AML-193 (cell line): ENCODE measurements at places on chromosomes 1 and 21.

DNA sequence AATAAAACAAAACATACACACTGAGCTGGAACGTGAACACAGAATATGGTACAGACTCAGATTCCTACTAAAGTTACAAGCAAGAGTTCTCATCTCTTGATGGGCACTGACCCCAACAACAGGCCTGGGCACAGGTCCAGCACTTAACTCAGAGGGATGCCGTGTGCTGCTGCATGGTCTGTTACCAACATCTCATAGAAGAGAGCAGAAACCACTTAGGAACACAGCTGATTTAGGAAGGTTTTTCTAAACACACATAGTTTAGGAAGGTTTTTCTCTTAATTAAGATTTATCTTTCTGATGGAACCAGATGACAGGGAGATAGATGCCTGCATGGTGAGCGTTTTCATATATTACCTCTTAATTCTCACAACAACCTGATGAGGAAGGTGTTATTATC, 1.5 kb downstream of the GCLM start:
- DNase-seq, result no peak

DNA sequence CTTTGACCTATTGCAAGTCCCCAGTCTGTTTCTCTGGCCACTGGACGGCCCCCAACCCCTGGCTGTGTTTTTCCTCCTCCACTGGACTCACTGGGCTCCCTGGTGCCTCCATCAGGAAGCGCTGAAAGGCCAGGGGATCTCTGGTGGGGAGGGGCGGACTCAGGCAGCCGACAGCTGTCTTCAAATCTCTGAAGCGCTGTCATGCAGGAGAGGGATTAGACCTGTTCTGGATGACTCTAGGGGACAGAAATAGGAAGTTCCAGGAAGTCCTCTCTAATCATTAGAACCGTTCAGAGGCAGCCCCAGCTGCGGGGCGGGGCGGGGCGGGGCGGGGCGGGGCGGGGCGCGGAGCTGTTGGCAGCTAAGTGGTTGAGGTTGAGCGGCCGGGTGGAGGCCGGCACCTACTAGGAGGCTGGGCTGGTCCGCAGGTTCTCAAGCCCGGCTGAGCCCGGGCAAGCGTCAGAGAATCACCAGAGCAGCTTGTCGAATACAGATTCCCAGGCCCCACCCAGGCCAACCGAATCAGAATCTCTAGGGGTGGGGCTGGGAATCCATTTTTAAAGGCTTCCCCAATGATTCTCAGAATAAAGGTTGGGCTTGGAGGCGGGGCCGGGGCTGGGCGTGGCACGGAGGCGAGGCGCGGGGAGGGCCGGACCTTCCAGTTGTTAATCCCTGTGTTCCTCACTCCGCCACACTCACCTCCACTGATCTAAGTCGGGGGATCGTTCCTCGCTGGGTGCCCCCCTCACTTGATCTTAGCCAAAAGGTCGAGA, 11.4 kb upstream of the PHLDA3 start:
- DNase-seq, result peak; percentile 45

DNA sequence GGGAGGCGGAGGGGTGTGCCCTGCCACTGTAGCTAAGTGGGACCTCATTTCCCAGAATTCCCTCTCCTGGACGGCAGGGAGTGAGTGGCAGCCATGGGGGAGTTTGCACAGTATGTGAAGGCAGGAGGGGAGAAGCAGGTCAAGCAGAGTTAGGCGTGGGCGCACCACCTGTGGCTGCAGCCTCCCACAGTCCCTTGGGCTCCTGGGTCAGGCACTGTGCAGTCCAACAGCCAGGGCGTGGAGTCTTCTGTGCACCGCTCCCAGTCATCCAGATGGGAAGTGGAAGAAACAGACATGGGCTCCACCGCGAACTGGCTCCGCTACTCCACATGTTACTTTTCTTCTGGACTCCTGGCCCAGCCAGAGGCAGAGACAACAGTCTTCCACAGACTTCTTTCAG, 85.4 kb upstream of the TIAM1 start:
- no peak for DNase-seq

DNA sequence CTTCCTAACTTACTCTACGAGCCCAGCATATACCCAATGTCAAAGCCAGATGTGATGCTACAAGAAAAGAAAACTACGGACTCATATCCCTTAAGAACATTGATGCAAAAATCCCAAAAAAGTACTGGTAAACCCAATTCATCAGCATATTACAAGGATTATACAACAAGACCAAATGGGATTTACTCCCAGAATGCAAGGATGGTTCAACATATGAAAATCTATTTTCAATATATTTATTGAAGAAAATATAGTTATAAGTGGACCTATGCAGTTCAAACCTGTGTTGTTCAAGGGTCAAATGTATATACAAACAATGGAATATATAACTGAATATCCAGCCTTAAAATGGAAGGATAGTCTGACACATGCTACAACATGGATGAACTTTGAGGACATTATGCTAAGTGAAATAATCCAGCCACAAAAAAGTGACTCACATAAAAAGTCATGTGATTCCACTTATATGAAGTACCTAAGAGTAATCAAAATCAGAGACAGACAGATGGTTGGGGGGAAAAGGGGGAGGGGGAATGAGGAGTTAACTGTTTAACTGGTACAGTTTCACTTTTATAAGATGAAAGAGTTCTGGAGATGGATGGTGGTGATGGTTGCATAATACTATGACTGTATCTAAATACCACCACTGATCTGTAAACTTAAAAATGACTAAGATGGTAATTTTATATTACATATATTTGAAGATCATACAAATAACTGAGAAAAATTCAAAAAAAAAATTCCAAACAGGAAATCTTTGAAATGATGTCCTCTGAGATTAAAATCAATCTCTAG, 3.7 kb upstream of the KLF18 start:
- DNase-seq, result no peak

DNA sequence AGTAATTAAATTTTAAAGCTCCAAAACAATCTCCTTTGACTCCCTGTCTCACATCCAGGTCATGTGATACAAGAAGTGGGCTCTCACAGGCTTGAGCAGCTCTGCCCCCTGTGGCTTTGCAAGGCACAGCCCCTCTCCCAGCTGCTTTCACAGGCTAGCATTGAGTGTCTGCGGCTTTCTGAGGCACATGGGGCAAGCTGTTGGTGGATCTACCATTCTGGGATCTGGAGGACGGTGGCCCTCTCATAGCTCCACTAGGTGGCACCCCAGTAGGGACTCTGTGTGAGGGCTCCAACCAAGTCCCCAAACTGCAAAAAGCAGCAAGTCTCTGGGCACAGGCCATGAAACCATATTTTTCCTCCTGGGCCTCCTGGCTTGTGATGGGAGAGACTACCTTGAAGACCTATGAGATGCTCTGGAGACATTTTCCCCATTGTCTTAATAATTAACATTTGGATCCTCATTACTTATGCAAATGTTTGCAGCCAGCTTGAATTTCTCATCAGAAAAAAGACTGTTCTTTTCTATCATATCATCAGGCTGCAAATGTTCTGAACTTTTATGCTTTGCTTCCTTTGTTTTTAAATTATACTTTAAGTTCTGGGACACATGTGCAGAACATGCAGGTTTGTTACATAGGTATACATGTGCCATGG, 554.1 kb upstream of the OLFM3 start:
- peak; percentile 9 for DNase-seq

DNA sequence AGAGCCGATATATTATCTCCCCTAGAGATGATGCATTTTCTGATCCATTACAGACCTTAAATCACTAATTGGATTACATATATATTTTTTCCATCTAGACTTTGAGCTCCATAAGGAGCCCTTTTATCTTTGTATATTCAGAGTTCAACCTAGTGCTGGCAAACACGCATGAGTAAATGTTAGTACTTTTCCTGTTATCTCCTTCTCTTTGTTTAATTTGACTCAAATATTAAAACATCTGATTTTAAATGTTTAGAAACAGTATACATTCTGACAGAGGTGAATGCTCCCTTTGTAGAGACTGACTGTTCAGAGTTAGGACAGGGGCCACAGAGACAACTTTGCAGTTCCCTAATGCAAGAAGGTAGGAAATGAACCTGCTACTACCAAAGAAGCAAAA, 37.1 kb downstream of the EIF2B3 start:
- no peak for DNase-seq

DNA sequence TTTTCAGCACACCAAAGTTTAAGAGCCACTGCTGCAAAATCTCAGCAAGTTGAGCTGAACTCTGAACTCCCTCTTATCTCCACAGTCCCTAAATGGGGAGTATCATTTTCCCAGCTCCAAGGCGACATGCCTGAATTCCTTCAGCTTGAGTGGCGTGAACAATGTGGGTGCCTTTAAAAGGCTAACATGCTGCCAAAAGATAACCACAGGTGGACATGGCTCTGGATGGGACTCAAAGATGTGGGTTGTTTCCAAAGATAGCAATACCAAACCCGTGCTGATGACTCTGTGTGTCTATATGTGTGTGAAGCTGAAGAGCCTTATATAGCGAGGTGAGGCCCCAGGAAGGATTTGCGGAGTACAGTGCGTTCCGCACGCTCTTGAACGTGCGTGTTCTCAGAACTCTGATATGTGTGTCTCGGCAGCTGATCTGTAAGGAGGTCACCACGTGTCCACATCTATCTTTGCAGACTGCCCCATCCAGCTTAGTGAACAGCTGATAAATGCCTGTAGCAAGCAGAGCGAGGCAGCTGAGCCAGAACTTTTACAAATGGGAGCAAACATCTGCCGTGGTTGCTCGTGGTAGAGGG, 189.2 kb downstream of the DYRK1A start:
- DNase-seq, result no peak

DNA sequence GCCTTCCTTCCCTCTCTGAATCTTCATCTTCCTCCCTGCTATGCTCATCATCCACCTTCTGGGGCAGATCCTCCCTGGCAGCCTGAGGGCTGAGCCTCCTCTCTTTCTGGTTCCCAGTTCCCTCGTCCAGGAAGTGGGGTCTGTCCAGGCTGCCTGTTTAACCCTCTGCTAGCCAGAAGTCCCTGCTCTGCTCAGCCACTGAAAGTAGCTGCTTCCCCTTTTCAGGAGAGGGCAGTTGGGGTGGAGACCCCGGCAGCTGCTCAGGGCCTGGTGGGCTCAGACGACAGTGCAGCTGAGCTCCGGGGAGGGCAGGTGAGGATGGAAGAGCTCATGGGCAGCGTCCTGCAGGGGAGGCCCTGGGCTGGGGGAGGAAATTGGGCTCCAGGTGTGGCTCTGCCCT, 43.1 kb upstream of the ETV3 start:
- no peak for DNase-seq

- peak; percentile 44 for DNase-seq
Observed at GRCh38 chr1:186442651-186443375, 18.1 kb downstream of the PDC start.

- no peak for DNase-seq
Observed at GRCh38 chr1:174497478-174497877, 49.7 kb downstream of the GPR52 start.

DNA sequence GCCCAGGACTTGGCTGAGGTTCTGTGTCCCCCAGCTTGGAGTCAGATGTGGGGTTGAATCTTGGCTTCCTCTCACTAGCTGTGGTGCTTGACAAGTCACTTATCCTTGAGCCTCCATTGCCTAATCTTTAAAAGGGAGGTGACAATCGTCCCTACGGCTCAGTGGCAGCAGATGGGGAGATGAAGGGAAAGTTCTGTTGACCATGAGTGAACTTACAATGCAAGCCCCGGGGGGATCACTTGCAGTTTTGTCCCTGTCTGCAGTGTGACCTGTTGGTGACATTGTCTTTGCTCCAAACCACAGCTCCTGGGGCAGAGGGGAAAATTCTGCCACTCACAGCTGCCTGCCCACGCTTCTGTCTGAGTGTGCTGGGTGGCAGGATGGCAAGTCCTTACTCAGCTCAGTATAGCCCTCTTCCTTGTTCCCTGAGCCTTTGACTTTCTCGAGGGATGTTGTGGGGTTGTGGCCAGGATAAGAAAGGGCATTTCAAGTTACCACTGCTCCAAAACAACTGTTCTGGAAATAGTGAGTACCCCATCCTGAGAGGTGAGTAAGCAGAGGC, 1.7 kb downstream of the PCSK9 start:
- no peak for DNase-seq

DNA sequence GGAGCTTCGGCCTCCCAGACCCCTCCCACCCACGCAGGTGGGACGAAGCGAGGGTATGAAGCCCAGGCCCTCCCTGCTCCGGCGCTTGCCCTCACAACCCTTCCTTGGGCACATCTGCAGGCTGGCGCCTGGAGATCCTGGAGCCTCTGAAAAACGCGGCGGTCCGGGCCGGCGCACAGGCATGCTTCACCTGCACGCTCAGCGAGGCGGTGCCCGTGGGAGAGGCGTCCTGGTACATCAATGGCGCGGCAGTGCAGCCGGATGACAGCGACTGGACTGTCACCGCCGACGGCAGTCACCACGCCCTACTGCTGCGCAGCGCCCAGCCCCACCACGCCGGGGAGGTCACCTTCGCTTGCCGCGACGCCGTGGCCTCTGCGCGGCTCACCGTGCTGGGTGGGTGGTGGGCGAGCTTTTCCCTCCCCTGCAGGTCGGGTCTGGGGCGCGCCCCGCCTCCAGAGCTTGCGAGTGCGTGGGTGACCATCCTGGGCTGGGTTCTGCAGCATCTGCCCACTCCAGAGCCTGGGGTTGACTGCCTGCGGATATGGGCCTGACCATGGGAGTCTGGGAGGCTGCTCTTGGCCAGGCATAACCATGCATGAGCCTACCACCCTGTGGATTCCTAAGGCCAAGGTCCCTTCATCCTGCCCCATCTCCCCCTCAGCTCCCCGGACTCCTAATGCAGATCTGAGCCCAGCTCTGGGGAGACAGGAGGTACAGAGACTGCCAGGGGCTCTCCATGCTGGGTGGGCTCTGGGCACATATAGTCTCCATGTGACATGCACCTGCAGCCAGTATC, 89.8 kb downstream of the TRIM11 start:
- DNase-seq, result no peak

- DNase-seq, result no peak
Observed at GRCh38 chr21:27035791-27036190, 68.9 kb upstream of the ADAMTS5 start.

GRCh38 chr1:231463541-231463940, 41.5 kb upstream of the EGLN1 start:
- DNase-seq, result no peak

GRCh38 chr1:13929313-13929712, 229.3 kb downstream of the PRDM2 start:
- DNase-seq, result no peak

DNA sequence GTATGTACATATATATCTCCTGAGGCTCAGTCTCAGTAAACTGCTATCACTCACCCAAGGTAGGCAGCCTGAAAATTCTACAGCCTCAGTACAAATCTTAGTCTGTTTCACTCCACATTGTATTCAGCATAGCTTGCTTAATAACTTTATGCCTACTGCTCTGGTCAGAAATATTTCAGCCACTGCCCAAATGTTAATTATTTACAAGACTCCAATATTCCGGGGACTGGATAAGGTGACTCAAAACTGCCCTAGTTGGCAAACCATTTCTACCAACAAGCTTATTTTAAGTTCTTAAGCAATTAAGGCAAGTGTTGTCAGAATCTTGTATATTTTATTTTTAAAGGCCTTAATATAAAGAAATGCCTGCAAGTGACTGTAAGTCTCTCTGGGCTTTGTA, 114.8 kb downstream of the LRRIQ3 start:
- DNase-seq, result no peak
